ENCODE measurements at places on chromosomes 2 and 18. TPM values are rescaled to one million over a fixed set of nuclear protein-coding genes. Genes with fewer than 3 reads are reported as not detected.

DNA sequence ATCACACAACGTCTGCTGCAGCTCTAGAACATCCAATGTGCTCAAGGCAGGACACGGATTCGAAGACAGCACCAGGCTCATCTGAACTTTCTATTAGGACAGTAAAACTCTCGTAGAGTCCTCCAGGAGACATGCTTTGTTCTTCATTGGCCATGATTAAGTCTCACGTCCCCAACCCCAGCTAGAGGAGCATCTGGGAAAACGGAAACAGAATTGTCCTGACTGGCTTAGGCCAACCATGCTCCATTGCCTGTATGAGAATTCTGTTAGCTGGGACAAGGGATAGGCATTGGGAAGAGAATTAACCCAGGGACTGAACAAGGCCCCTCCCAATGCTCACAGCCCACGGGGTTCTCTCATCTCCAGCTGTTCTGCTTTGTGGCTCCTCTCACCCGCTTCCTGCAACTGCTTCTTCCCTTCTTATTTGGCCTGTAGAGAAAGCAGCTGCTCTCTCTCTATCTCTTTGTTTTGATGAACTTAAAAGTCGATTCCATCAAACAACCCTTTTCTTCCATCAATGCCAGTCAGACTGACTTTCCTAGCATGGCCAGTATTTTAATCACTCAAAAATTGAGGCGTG, 75.6 kb downstream of the C1QL2 start:
- no peak for DNase-seq

DNA sequence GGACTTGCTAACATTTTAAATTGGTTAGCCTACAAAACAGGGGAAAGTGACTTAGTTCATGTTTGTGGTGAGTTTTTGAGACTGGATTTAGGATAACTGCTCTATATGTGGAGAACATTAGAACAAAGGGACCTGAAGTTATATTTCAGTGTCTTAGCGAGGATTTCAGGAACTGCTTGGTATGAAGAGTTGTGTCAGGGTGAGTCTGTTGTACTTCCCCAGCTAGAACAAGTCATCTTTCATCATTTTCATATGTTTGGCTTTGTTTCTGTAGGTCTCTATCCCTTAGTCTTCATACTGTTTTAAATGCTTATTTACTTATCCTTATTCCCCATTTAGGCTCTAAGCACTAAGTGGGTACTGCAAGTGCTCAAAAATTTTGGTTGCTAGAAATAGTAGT, 41.9 kb downstream of the KCMF1 start:
- no peak for DNase-seq

- no peak for DNase-seq
These were observed 510.5 kb upstream of the TNP1 start for GRCh38 chr2:217370391-217370790.

DNA sequence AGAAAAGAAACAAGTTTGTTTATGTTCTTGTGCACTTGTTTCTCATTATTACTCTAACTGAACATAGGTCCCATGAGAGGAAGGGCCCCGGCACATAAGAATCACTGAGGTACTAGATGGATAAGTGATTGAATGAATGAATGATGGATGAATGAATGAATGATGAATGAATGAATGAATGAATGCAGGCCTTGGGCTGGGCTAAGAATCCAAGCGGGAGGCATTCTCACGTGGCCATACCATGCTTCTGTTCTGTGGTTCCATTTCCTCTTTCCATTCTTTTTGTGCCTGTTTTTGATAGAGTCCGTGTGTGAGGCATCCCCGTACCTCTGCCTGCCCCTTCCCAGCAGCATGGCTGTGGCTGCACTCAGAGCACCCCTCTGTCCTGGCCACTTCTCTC, 94.8 kb downstream of the SH3BP4 start:
- no peak for DNase-seq

DNA sequence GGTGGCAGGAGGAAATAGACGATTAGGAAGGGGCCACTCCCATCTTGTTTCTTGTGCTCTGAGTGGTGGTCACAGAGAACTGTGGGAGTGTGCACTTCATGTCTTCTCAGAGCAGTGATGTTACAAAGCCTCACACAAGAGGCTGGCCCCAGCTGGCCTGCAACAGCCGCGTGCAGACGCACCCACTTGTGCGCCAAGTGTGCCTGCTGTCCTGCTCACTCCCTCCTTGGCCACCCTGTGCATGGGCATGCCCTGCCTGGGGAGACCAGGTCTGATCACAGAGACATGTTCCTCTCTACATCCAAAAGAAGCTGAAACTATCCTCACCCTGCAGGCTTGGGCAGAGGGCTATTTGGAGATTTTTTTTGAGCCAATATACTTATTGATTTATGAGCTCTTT, 108.4 kb downstream of the MRO start:
- no peak for DNase-seq

GRCh38 chr2:190986221-190986953, 27.6 kb downstream of the STAT1 start:
- DNase-seq, result no peak

GRCh38 chr2:241412144-241412543, 56.1 kb downstream of the FARP2 start:
- DNase-seq, result no peak

DNA sequence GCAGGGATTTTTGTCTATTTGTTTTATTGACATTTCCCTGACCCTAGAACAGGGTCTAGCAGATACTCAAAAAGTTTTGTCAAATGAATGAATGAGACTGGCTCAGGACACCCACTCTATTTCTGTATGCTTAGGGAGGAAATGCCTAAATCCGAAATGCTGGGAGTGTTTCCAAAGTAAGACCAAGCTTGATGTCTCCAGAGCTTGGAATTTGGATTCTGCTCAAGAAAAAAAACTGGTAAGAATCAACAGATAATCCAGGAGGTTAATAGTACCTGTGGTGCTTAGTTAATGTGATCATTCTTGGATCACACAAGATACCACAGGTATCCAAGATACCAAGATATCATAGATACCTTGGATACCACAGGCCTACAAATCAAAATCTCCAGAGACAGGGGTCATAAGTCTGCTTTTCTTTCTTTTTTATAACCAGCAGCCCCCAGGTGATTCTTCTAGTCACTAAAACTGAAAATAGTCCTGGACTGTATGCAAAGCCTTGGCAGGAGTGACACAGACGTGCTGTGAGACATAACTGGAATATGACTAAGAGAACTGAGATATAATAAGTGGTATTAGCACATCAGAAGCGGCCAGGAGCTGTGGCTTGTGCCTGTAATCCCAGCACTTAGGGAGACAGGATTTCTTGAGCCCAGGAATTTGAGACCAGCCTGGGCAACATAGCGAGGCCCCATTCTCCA, 39.9 kb upstream of the SP3 start:
- DNase-seq, result no peak

- DNase-seq, result no peak
These were observed 114.1 kb downstream of the NDUFA10 start for GRCh38 chr2:239910851-239911640.

- DNase-seq, result no peak
These were observed 131.7 kb downstream of the DOCK10 start for GRCh38 chr2:224910574-224910925.

GRCh38 chr2:12538138-12538694, 178.5 kb upstream of the TRIB2 start:
- no peak for DNase-seq

GRCh38 chr2:29561181-29561580, 360.2 kb downstream of the ALK start:
- DNase-seq, result no peak

DNA sequence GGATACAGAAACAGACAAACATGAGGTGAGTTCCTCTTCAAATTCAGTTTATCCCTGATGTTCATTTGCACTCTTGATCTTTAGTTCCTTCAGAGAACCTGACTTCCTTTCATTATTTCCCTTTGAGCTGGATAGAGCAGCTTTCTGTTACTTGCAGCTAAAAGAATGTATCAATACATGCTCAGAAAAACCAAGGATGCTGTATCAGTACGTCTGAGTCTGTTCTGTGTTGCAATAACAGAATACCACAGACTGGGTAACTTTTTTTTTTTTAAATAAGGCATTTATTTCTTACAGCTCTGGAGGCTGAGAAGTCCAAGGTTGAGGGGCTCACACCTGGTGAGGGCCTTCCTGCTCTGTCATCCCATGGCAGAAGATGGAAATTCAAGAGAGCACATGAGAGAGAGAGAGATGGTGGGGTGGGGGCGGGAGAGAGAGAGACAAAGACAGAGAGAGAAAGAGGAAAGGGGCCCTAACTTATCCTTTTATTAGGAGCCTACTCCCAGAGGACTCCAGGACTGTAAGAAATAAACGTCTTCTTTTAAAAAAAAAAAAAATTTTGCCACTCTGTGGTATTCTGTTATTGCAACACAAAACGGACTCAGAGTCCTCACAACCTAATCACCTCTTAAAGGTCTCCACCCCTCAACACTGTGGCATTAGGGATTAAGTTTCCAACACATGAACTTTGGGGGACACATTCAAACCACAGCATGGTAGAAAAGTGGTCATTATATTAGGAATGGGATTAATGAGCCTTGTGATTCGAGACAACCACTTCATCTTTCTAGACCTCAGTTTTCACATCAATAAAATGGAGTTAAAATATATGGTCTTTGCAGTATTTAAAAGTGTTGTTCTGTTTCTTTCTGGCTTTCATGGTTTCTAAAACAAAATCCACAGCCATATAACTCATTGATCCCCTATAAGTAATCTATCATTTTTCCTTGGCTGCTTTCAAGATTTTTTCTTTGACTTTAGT, 18.4 kb upstream of the SELENOI start:
- no peak for DNase-seq

- no peak for DNase-seq
These were observed 311.2 kb downstream of the CMPK2 start for GRCh38 chr2:6554466-6554865.

- no peak for DNase-seq
These were observed 199.1 kb downstream of the PIEZO2 start for GRCh38 chr18:10950080-10950875.

DNA sequence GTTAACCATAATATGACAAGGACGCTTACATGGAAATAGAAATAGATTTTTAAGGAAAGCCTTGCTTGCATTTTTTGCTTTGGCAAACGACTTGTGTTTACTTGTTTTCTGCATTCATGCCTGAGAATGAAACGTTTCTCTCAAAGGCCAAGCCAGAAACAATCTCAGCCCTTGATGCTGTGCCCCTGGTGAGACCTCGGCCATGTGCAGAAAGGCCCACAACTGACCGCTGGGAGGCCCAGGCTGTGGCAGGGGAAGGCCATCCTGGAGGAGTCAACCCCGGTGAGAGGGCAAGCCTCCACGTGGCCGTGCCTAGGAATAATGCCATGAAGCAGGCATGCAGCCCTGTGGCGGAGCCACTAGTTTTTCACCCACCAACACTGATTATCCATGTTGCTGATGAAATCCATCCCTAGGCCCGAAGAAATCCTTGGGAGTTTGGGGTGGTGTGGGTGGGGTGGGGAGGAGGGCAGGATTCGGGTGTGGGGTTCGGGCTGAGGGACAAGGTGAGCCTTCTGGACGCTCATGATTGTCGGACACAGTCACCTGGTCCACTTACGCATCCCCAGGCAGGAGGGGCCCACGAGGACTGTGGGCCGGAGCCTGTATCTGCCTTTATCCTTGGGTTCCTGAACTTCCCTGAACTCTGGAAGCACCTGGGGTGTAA, 107.6 kb upstream of the APCDD1 start:
- DNase-seq, result no peak

DNA sequence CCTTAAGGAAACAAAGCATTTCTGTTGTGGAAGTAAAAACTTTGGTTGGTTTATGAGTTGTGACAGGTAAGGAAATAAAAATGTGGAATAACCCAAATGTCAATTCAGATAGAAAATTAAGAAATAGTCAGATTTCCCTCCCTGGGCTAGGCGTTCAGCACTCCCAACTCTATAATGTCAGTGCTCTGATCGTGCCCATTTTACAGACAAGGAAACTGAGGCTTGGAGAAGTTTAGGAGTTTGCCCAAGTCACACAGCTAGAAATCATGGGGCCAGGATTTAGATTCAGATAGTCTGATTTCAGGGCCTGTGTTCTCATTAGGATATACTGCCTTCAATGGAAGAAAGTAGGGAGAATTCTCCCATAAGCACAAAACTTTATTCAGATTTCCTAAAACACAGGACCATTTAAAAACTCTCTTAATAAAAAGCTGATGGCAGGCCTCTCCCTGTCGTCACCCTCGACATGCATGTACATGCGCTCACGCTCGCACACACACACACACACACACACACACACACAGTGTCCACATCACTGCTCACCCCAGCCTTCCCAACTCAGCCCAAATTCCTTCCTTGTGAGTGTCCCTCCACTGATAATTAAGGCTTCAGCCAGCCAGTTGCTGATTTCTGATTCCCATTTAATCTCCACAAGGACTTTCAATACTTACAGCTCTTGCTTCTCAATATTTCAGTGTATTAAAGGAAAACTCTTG, 49.1 kb upstream of the SLC14A2 start:
- DNase-seq, result no peak

- no peak for DNase-seq
These were observed 136.1 kb downstream of the EXOC6B start for GRCh38 chr2:72689579-72690195.

DNA sequence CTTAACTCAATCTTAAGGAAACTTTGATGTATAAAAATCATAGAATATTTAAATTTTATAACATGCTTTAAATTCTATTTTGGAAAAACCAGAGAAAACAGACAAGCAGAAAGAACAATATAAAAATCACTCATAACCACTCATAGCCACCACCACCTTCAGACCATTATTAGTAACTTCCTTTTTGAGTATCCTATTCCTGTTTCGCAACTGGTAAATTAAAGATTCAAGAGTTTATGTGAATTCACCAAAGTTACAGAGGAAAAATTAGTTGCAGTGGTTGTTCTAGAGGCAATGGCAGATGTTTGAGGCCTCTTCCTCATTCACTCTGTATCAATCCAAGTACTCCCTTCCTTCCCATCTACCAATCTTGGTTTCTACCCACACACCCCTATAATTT, 49.3 kb upstream of the PROKR1 start:
- no peak for DNase-seq

DNA sequence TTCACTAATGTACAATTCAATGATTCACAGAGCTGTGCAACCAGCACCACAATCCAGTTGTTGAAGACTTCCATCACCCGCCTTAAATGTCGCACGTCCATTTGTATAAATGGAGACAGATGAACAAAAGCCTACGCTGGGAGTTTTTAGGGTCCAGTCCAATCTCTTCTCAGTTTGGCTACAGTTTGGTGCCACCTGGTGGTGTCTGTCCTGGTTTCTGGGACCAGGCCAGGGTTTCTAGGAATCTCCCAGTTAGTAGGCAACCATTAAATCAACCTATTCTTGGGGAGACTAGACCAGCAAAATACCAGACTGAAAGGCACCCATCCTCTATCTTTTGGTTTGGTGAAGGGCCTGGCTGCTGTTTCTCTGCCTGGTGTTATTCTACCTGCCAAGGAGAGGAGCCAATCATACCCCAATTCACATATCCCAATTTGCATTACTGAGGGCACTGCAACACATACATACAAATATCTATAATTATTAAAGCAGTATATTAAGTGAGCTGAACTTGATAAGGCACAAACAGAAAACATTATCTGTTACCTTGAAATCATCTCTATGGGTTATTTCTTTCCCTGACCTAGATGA, 3.2 kb upstream of the DDX1 start:
- DNase-seq, result no peak

- no peak for DNase-seq
These were observed 9.1 kb downstream of the CAB39 start for GRCh38 chr2:230721712-230722111.

Gene ELOA2
- total RNA-seq, result not detected

Gene RAB12
- 25.3 TPM for total RNA-seq

Gene OST4
- total RNA-seq, result 243 TPM

Gene ADAM23
- 0.86 TPM for total RNA-seq

Gene AQP12B
- total RNA-seq, result not detected

Gene PLCL1
- total RNA-seq, result not detected

Gene IL1R2
- total RNA-seq, result not detected

Gene INHA
- total RNA-seq, result not detected

All from activated B cell treated with CpG ODN at 0.5 μM for 24 hours (primary cell).